Activated naive CD4-positive, alpha-beta T cell treated with anti-CD3 and anti-CD28 coated beads, Interleukin-2, amount 50 U/mL, for 16 hours (primary cell): ENCODE measurements at places on chromosomes 16 and 17.

GRCh38 chr17:74521701-74522201, 9.5 kb downstream of the CD300LB start:
- DNase-seq: no peak

DNA sequence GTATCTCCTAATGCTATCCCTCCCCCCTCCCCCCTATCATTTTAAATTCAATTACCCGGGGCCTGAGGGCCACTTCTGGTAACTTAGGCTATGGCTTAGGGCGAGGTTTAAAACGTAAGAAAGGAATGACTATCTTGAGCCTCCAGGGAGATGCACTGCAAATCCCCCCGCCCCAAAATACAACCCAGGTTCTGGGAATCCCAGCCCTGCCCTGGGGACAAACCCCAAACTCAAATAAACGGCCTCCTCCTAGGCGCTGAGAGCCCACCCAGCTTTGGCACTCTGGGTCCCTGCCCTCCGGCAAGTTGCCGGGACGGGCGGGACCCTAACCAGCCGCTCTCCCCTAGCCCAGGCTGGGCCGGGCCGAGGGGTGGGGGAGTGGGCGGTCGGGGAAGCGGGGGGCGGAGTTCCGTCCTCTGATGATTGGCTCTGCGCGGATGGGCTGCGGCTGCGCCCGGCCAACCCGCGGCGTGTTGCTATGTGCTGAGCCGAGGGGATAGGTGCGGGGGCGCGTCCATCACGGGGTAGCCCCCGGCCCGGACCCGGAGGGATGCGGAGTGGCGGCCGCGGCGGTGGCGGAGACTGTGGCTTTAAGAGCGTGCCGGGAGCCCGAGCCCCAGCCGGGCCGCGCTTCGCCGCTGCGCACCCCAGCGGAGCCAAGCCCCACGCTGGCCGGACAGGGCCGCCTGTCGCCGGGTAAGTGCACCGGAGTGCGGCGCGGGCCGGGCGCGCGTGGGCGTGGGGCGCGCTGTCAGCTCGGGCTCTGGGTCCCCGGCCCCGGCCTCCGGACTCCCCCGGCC, at the start of gene YPEL2:
Gene YPEL2 (plus strand): TSS at position 527 of the 800 bp plus-strand sequence. CDS start 21,755 bp downstream, outside the sequence.
- peak; percentile 91 for DNase-seq

DNA sequence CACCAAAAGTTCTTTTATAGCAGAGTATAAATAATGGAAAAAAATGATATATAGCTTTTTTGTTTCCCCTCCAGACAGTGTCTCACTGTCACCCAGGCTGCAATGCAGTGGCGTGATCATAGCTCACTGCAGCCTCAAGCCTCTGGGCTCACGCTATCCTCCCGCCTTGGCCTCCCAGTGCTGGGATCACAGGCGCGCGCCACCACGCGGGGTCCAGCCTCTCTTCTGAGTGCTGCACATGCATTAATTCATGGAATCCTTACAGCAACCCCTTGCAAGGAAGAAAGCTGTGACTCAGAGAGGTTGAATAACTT, 18.0 kb upstream of the ZNF629 start:
- peak; percentile 26 for DNase-seq

- DNase-seq: peak; percentile 48
These were observed 690 bp downstream of the NDE1 start for GRCh38 chr16:15650698-15651171.

GRCh38 chr16:84048270-84048669, 5.7 kb upstream of the SLC38A8 start:
- DNase-seq: no peak

- no peak for DNase-seq
These were observed 110.5 kb upstream of the CORO6 start for GRCh38 chr17:29733166-29733565.

DNA sequence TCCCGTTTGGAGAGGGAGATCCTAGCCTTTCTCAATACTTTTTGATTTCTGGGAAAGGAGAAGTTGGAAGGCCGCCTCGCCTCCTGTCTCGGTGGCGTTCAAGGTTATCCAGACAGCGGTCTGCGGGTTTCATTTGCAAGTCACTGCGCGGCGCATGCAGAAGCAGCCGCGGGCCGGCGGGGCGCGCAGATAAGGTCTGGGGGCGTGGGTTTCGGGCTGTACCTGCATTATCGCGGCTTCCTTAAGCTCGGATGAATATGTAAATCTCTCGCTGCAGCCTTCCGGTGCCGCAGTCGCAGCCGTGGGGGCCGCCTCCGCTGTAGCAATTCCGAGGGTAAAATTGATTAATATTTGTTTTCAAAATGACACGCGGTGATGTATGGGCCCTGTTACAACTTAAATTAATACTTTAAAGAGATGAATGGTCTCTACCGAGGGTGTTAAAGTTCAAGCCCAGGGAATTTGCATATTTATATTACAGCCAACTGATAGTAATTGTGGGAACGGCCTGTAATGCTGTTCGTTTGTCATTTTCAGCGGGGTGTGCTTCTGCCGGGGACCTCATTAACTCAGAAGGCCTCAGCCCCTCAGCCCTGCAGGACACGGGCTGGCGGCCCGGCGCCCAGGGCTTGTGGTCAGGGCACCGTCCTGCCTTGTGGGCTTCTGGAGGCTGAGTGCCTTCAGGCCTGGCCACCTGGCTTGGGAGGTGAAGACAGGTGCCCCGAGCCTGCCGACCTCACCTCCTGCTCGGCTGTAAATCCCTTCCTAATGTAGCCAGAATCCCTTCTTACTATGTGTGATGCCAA, 99.4 kb downstream of the CYLD start:
- peak; percentile 37 for DNase-seq

- no peak for DNase-seq
These were observed 34.3 kb downstream of the C17orf75 start for GRCh38 chr17:32307658-32308057.

- DNase-seq: no peak
These were observed 326.2 kb upstream of the HSBP1 start for GRCh38 chr16:83481589-83481988.

GRCh38 chr17:66073384-66073783, 118.5 kb downstream of the CEP112 start:
- no peak for DNase-seq

- no peak for DNase-seq
These were observed 5.8 kb upstream of the MRPL58 start for GRCh38 chr17:75006653-75007052.
